Neural crest cell (in vitro differentiated cells): ENCODE measurements at places on chromosomes 11 and 22. TPM values are rescaled to one million over a fixed set of nuclear protein-coding genes. Genes with fewer than 3 reads are reported as not detected.

Gene PRPF19
- total RNA-seq: 183 and 189 TPM in 2 replicates

Gene KIRREL3
- 0.64 and 0.82 TPM in 2 replicates for total RNA-seq

Gene HTR3A
- total RNA-seq: 3.8 and 4.6 TPM in 2 replicates

Gene TRPM5
- total RNA-seq: 0.09 TPM in 2 replicates

Gene OR5B17
- total RNA-seq: not detected in 2 replicates

Gene C11orf21
- not detected in 2 replicates for total RNA-seq
